ENCODE measurements at places on chromosomes 12 and 14. TPM values are rescaled to one million over a fixed set of nuclear protein-coding genes. Genes with fewer than 3 reads are reported as not detected.

The CD163L1 gene
- 8.8 TPM for polyA plus RNA-seq

The FAM186B gene
- polyA plus RNA-seq: 178 TPM

The IFNG-AS1 gene
- not detected for polyA plus RNA-seq

The CRIP1 gene
- 154 TPM for polyA plus RNA-seq

The CLECL1 gene
- polyA plus RNA-seq: 1.4 TPM

The FBRSL1 gene
- 51.1 TPM for polyA plus RNA-seq

The LAG3 gene
- polyA plus RNA-seq: 6.3 TPM

The GLT1D1 gene
- 42.3 TPM for polyA plus RNA-seq

The SMAGP gene
- polyA plus RNA-seq: 16.0 TPM

The DDX54 gene
- 40.3 TPM for polyA plus RNA-seq

The CYP46A1 gene
- polyA plus RNA-seq: 2.5 TPM

The AHNAK2 gene
- 15.1 TPM for polyA plus RNA-seq

The APOF gene
- not detected for polyA plus RNA-seq

The KCNA5 gene
- polyA plus RNA-seq: 0.94 TPM

The TSFM gene
- 51.2 TPM for polyA plus RNA-seq

The GUCY2C gene
- polyA plus RNA-seq: 0.15 TPM

The KRT4 gene
- not detected for polyA plus RNA-seq

The BCL11B gene
- polyA plus RNA-seq: 0.96 TPM

The GPR137C gene
- polyA plus RNA-seq: 2.9 TPM

The CISTR gene
- not detected for polyA plus RNA-seq

The BLOC1S1 gene
- polyA plus RNA-seq: 108 TPM

The CCDC177 gene
- 0.63 TPM for polyA plus RNA-seq

The SOX5 gene
- polyA plus RNA-seq: 93.3 TPM

The NEUROD4 gene
- polyA plus RNA-seq: 0.09 TPM

Measured in testis (tissue), 5 donors.